Fibroblast of skin of back (primary cell): ENCODE measurements at places on chromosomes 4 and X.
A peak's percentile ranks its signal among the peaks of the same experiment; 100 is the strongest.

GRCh38 chrX:134717698-134718097, 59.4 kb upstream of the PLAC1 start:
- DNase-seq, result no peak

DNA sequence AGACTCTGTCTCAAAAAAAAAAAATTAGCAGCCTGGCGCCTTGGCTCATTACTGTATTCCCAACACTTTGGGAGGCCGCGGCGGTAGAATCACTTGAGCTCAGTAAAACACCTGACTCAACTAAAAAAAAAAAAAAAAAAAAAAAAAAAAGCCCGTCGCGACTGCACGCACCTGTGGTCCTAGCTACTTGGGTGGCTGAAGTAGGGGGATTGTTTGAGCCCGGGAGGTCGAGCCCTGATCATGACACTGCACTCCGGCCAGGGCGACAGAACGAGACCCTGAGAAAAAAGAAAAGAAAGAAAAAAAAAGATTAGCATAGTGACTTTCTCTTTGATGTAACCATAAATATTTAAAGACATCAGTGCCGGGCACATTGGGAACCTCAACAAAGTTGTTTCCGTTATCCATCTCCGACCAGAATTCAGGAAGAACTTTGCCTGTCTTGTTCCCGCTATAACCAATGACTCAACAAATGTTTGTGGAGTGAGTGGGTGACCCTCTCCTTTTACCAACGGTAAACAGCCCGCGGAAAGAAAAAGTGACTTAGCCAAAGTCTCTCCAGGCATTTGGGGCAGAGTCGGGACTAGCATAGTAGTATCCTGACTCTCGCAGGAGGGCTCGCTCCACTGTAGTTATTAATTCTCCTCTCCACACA, 553 bp upstream of the MED28 start:
- DNase-seq, result peak; percentile 79

DNA sequence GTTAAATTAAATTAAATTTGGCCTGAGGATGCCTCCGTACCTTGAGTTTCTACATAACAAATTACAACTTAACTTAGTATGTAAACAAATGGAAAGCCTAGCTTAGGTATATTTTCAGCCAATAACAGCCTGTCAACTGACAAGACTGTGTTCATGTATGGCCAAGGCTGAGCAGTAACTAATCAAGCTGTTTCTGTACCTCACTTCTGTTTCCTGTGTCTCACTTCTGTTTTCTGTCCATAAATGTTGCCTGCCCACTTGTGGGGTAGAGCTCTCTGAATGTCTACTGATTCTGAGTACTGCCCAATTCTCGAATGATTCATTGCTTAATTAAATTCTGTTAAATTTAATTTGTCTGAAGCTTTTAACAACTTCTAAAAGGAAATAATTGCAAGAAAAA, 445.2 kb downstream of the PCDH11X start:
- DNase-seq, result no peak

GRCh38 chr4:11881947-11882346, 453.3 kb upstream of the HS3ST1 start:
- no peak for DNase-seq

GRCh38 chr4:55323375-55323774, 22.7 kb upstream of the SRD5A3 start:
- DNase-seq, result no peak

GRCh38 chr4:126637706-126638105, 995.1 kb upstream of the INTU start:
- DNase-seq, result no peak

- peak; percentile 18 for DNase-seq
These were observed 245.3 kb upstream of the PITX2 start for GRCh38 chr4:110867981-110868720.

GRCh38 chr4:155966171-155966570, 12.5 kb upstream of the CTSO start:
- DNase-seq, result no peak

- peak; percentile 24 for DNase-seq
These were observed 244.5 kb upstream of the SPANXN1 start for GRCh38 chrX:145002771-145003170.

DNA sequence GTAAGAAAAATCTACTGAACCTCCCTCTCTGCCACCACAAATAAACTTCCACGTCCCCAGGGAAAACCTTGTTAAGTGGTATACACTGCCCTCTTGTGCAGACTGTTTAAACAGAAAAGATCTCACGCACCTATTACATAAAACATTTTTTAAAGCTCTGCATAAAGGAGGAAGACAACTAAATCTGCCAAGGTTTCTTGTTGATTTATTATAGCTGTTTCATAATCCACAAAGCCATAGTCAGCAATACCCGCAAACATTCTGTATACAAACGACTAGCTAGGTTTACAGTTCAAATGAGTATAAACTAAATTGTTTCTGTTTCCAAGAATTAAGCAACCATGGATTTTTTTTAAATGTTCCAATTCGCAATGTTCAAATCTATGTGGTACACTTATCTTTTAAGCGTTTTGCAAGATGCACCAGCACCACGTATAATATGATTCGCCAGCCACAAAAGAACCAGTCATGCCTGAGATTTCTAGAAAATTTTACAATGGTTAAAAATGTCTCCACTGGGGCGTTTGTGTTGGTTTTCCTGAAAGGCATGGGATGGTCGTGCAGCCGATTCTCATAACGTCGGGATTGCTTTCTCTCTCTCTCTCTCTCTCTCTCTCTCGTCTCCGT, 164.6 kb downstream of the PRKX start:
- DNase-seq, result peak; percentile 76

- peak; percentile 12 for DNase-seq
These were observed 105.8 kb upstream of the DCLK2 start for GRCh38 chr4:149972407-149972806.

DNA sequence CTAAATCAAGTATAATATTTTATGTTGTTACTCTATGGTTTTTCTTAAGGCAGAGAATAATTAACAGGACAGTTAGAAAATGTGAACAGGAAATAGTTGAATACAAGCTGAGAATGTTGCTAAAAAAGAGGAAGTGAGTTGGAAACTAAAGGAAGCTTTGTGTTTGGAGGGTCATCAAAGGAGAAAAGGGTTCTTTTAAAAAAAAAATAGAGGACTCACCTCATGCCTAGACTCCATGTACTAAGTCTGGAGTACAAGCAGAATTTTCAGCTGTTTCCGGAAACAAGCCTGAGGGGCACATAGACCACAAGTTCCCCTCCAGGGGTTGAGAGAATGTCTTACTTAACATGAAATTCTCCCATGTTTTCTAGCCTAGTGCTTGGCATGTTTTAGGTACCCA, 20.1 kb upstream of the MAP7D3 start:
- no peak for DNase-seq

GRCh38 chrX:9315086-9315485, 149.8 kb upstream of the TBL1X start:
- DNase-seq, result no peak

DNA sequence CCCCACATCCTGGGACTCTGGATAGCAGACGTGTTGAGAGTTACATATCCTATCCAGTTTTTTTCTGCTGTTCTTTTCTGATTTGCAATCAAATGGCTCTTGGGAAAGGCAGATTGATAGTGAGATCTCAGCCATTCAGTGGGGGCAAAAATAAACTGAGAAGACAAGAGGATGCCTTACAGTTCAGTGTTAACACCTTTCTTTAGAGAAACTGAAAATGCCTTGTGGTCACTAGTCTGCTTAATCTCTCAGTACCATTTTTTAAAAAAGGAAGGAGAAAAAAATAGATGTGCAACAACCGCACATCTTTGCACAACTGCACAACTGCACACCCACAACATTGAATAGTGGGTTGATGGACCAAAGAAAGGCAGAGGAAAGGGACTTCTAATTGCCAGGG, 109.3 kb downstream of the ARHGEF9 start:
- DNase-seq, result no peak

DNA sequence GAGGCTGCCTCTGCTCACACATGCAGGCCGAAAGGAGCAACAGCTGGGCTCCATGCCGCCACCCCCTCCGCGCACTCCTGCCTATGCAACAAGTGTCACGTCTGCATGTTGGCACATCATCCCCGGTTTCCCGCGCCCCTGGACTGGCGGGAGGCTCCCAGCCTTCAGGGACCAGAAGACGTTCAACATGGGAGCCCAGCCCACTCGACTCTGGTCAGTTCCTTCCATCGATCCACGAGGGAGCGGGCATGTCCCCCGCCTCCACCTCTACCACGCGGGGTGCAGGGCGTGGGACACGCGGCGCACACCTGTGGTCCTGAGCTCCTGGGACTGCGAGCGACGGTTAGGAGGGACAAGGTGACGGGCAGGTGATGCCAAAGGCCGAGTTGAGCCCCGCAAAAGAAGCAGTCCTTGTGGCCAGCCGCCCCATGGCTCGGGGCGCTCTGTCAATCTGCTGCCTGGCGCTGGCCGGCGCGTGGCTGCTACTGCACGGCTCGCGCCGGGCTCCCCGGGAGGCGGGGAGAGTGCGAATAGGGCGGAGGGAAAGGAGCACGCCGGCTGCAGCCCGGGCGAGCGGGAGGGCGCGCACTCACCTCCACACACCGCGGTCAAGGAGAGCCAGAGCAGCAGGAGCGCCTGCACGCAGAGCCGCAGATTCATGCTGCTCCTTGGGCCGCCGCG, 645 bp downstream of the APLN start:
- DNase-seq, result no peak

DNA sequence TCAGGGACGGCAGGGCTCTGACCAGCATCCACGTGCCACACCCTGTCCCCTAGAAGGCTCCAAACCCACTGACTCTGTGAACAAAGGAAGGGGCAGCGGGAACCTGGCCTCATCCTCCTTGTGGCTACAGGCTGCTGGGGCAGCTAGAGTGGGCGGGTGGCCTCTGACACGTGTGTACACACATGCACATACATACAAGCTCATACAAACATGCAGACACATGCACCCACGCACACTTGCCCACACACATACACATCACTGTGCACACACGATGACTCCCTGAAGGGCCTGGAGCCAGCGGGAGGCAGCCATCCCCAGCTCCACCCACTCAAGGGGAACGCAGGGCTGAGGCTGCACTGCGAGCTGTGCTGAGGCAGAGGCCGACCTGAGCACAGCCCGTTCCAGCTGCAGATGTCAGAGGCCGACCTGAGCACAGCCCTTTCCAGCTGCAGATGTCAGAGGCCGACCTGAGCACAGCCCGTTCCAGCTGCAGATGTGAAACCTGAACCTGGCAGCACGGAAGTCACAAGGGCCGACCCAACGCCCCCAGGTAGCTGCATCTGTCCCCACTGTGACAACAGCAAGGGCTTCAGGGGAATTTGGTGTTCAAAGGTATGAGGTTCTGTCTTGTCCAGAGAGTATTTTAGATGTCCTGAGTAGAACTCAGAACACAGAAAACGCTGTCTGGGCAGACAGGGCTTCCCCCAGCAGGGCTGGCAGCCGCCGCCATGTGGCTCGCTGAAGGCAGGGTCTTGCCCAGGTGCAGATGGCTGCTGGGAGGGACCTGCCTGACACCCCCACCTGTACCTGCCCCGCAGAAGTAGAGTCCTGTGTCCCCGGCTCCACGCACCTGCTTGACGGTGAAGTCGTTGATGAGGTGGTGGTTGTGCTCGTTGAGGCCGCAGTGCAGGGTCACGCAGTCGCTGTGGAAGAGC, 33.5 kb downstream of the CTBP1 start:
- no peak for DNase-seq

DNA sequence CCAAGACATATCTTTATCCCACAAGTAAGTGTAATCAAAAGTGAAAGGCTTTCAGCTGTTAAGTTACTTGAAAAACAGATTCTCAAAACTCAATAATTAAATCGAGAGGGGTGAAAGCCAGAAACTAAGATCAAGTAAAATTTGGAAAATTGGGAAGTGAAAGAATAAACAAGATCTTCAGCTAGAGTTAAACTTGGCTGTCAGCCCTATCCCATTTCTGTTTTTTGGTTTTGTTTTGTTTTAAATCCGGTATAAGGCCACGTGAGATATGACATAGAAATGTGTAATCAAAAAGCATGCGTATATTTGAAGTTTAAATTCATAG, 856.8 kb downstream of the STIM2 start:
- DNase-seq, result no peak

DNA sequence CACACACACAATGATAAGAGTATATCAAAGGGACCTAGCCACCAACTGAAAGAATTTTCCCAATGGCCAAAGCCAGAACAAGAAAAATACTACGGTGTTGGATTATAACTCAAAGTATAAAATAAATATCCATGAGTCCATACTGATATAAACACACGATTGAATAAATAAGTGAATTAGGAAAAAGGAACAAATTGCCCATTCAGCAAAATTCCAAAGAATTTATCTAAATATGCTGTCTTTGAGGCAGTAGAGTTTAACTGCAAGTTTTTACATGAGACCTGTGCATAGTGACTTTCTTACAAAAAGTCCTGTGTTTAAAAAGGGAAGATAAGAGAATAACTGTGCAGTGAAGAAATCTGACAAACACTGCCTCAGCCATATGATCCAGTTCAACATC, 278.8 kb upstream of the PPARGC1A start:
- DNase-seq, result no peak

GRCh38 chrX:45063319-45064095, 137.2 kb downstream of the DIPK2B start:
- DNase-seq, result no peak

- no peak for DNase-seq
These were observed 256.1 kb upstream of the ITM2A start for GRCh38 chrX:79623098-79623762.

DNA sequence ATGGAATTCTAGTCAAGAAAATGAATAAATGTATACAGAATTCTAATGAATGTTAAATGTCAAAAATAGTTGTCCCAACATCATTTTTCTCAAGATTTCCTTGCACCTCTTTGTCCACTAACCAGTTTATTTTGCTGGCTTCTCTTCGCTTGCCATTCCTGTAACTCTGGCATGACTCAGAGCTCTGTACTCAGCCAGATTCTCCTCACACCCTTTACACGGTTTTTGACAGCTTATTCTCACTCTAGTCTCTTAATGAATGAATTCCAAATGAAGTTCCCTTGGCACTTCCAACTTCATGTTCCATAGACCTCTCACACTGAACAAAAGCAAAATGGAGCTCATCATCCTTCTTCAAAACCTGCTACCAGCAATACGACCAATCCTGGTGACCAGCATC, 419.3 kb upstream of the SLIT2 start:
- no peak for DNase-seq

DNA sequence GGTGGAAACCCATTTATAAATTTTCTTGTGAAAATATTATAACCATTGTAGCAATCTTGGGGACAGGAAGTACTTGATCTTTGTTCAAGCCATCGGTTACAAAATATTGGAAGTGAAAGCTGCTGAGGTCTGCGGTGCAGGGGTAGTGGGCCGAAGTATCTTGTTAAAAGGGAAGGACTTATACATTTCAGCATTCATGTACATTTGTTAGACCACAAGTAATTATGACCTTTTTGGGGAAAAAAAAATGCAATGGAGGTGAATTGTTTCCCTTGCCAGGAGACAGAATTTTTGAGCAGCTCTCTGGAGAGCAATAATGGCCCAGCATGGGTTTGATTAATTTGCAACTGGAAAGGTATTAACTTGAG, 121.3 kb downstream of the EGF start:
- DNase-seq, result no peak
